ENCODE measurements at places on chromosomes 1 and 21.

- no peak for DNase-seq
Measured at GRCh38 chr1:117290890-117291289, 76.4 kb upstream of the MAN1A2 start.

DNA sequence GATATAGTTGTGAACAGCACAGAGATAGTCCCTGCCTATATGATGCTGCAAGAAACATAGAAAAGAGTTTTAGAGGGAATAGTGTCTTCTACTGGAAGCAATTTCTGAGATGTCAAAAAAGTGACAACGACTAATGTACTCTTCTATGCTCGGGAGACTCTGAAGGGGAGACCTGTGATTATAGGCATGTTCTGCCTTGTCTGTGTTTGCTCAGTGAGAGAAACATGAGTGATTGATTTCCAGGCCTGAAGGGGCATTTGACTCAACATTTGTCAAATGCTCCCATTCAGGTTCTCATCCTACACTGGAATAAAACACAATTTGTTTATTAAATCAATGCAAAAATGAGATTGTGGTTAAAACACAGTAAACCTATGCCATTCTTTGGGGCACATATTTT lies 131.8 kb downstream of the CTH start:
- DNase-seq = no peak

GRCh38 chr21:39873687-39874086 lies 6.4 kb downstream of the PCP4 start:
- DNase-seq = no peak

- no peak for DNase-seq
Measured at GRCh38 chr1:47469390-47469759, 31.5 kb downstream of the FOXD2 start.

GRCh38 chr1:11541956-11542355 lies 63.0 kb downstream of the DISP3 start:
- DNase-seq = no peak

GRCh38 chr1:157893686-157894085 lies 52.1 kb upstream of the CD5L start:
- DNase-seq = no peak

GRCh38 chr1:12435639-12436344 lies 182.2 kb downstream of the DHRS3 start:
- peak; percentile 43 for DNase-seq

DNA sequence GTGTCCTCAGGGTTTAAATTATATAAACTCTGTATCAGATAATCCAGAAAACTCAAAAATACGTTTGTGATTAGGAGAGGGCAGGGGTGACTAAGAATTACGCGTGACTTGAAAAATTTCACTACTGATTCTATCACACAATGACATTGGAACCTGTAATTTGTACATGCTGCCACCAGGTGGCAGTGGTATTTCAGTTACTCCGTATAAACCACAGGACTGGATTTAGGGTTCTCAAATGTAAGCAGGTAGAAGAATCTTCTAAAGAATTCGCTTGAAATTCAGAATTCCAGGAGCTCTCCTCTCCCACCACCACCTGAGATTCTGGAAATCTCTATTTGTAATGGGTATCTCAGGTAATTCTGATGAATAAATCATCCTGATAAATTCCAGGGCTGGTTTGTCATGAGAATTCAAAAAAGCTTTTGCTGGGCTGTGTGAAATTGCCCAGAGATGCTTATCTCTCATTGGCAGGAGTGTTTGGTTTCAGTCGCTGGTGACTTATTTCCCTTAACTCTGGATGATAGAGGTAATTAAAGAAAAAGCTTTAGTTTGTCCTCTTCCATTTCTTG lies 1.7 kb upstream of the KRTAP7-1 start:
- DNase-seq = no peak

DNA sequence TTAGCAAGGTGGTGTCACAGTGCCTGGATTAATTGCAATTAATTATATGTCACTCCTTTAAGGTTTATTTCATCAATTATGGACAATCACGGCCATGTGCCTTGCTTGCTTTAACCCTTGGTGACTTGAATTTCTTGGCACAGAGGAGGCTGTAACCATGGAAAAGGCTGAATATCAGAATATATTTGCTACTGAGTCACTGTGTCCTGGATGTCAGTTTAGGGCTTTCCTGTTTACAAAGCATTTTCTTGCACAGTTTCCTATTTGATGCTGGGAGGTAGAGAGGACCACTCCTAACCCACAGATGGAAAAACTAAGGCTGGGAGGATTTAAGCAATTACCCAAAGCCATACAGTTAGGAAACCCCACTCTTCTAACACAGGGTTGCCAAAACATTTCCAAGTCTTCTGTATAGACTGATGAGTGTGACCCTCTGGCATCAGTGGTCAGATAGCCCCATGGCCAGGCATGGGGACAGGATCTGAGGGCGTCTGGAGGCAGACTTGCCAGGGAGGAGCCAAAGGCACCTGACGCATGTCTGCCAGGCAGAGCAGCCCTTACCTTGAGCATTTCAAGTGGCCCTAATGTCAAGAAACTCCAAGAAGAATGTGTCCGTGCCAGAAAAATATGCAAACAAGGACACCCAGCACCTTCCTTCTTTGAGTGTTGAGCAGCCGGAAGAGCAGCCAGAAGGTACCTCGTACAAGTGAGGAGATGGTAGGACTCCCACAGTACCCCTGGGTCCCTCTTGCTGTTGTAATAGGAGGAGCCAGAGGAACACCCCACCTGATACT lies 34.4 kb downstream of the KCNN3 start:
- DNase-seq = no peak

DNA sequence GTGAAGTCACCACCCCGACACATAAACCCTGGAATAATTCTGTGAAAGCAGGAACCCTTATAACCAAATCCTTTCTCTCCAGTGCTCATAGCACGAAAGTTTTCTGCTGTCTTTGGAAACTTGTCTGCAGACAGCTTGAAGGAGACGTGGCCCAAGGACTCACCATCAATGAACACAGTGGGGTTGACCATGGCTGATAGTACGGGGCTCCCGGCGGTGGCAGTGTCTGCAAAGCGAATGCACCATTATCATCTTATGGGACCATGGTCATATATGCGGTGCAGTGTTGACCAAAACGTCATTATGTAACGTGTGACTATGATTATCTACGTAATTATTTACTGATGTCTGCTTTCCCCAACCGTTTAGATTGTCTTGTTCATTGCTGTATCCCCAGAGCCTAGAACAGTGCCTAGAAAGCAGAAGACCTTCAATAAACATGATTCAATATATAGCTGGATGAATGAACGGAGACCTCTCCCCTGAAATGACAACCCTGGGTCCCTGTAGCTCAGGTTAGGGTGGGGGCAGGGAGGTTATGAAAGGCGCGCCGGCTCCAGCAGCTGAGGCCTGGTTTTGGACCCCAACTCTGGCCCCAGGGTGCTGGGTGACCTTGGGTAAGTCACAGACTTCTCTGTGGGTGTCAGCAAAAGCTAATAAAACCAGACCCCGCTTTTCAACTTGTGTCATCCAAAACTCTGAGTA lies 128.4 kb upstream of the ZBTB40 start:
- no peak for DNase-seq

DNA sequence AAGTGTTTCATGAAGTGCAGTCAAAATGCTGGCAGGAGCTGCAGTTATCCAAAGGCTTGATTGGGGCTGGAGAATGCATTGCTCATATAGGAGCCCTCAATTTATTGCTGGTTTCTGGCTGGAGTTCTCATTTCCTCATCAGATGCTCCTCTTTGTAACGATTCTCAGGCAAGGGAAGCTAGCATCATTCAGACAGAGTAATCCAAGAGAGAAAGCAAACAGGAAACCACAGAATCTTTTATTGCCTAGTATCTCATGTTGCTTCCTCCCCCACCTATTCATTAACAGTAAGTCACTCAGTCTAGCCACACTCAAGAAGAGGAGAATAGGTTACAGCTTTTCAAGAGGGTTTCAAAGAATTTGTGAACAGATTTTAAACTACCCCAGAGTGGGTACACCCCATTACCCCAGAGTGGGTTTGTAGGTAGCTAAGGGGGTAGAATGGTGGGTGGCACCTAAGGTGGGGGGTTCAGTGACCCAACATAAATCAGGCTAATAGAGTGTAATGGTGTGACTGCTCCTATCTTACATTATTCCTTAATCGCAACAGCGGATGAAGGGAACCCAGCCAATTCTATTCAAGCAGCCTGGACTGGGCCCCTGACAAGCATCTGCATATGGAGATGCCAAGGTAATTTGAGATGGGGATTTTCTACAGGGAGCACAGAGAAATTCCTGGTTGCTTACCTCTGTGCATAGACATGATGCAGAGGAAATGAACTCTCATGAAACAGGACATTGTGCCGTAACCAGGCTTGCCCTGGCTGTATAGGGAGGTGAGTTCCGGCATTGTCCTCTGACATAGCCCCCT lies 67.1 kb downstream of the KCNJ15 start:
- DNase-seq = peak; percentile 94

DNA sequence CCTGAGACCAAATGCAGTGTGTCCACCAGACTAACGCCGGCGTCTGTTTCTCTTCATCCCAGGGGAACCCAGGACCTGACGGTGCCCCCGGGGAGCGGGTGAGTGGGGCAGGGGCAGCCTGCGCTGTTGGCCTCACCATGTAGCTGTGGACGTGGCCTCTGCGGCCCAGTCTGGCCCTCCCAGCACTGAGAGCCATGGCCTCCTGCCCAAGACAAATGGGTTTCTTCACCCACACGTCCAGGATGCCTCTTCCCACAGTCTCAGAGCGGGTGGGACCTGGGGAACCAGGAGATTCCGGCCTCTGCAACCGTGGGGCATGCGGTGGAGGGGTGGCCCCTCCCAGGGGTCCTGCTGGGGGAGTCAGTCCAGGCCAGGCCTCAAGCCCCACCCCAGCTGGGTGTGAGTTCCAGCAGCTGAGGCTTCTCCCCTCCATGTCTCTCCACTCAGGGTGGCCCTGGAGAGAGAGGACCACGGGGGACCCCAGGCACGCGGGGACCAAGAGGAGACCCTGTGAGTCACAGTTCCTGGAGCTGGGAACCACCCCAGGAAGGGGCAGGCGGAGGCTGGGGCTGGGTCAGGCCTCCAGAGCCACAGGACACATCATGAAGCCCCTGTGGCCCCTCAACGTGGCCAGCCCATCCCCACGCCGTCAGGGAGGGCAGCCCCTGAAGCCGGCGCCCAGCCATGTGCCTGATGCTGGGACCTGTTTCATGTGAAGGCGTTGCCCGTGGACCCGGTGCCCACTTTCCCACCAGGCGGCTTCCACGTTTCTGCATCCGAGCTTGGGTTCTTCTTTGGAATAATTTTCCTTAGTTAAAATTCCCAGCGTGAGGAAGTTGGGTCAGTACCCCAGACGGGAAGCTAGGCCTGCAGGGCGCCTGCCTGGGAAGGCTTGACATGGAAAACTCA lies 11.0 kb downstream of the COL6A1 start:
- no peak for DNase-seq

DNA sequence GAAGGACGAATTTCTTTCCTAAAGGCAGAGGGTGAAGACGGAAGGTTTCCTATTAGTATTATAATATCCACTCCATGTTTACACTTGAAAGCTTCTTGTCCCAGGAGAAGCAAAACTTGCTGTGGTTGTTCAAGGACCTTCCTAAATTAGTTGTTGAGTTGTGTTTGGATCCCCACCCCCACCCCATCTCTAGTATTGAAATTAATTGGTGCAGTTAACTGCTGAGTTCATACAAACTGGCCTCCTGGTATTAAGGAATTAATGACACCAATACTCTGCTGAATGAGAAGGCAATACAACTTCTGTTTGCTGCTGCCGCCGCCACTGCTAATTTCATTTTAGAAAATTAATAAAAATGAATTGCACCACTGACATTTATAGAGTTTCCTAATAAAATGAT lies 308.8 kb downstream of the CAMTA1 start:
- no peak for DNase-seq

- DNase-seq = no peak
Measured at GRCh38 chr1:10774615-10775310, 21.7 kb downstream of the CASZ1 start.

DNA sequence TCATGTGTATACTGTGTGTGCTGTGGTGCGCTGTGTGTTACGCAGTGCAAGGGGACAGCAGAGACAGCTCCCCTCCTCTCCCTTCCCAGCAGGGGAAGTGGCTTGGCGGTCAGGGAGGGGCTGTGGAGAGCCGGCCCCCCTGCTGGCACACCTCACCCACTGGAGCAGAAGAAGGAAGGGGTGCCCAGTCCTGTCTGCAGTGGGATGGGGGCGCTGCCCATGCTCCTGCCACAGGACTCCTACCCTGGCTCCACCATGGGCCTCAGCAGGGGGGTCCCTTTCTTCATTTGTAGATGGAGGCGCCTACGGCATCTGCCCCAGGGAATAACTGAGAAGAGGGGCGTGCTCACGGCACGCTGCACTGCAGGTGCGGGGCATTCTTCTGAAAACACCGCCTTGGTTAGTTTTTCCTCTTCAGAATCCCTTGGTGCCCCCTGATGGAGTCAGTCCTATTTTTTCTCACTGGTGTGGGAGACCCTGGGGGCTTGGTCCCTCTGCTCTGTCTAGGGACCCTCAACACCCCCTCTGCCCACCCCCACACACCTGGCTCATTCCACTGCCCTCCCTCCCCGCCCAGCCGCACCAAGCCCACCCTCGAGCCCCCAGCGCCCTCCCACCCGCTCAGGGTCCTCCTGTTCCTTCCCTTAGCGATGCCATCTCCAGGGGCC lies 13.8 kb upstream of the LDLRAP1 start:
- no peak for DNase-seq

GRCh38 chr21:37513383-37513782 lies 146.8 kb downstream of the DYRK1A start:
- DNase-seq = no peak

DNA sequence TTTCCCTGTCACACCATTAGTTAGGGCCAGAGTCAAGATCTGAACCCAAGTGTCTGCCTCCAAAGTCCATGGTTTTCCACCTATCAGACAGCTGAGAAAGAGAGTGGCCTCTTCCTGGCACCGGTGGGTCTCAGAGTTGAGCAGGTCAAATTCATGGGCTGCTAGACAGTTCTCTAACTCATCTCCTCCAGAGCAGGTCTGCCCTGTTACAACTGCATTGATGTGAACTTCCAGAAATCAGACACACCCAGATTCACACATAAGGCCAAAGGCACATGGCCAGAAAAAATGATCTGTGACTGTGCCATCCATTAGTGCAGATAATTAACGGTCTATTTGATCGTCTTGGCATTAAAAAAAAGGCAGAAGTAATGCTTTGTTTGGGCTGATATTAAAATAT lies 17.5 kb downstream of the SMIM12 start:
- no peak for DNase-seq

GRCh38 chr21:16573578-16573977 lies 843.8 kb downstream of the USP25 start:
- DNase-seq = peak; percentile 76

DNA sequence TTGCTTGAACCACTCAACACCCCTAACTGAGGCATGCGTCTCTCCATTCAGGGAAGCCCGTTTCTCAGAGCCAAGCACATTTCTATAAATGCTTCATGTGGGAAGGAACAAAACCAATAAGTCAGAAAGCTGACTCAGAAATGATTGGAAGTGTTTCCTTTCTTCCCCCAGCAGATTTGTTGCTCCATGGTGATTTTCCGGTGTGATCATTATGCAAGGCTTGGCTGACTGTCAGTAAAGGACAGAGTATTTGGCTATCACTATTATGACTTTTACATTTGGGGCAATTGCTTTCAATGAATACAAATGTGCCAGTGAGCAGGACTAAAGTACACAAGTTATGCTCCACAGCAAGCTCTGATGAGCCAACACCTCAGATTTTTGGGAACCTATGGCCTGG lies 53.3 kb upstream of the ZC3H11B start:
- DNase-seq = peak; percentile 32

Data from IMR-90 (cell line).